ENCODE measurements at places on chromosomes 7 and 10. TPM values are rescaled to one million over a fixed set of nuclear protein-coding genes. Genes with fewer than 3 reads are reported as not detected.
A peak's percentile ranks its signal among the peaks of the same experiment; 100 is the strongest.

The DOCK1 gene
- 57.8 TPM for total RNA-seq

- no peaks in the 10 kb centered on the region for H3K4me1 ChIP-seq
- no peak overlapping the region for H3K4me3 ChIP-seq
- DNase-seq = no peak
- no peaks in the 10 kb centered on the region for H3K36me3 ChIP-seq
Observed at GRCh38 chr7:112540839-112541577, 60.2 kb downstream of the LSMEM1 start.

- no peak overlapping the region for H3K4me3 ChIP-seq
- H3K27ac ChIP-seq = no peak overlapping the region
- H3K4me1 ChIP-seq = no peaks in the 10 kb centered on the region
- no peaks in the 10 kb centered on the region for H3K27me3 ChIP-seq
- DNase-seq = peak; percentile 95
- no peaks in the 10 kb centered on the region for H3K36me3 ChIP-seq
Observed at GRCh38 chr10:84429926-84430520, 101.6 kb downstream of the CCSER2 start.

The CRHR2 gene
- total RNA-seq = 0.23 TPM

DNA sequence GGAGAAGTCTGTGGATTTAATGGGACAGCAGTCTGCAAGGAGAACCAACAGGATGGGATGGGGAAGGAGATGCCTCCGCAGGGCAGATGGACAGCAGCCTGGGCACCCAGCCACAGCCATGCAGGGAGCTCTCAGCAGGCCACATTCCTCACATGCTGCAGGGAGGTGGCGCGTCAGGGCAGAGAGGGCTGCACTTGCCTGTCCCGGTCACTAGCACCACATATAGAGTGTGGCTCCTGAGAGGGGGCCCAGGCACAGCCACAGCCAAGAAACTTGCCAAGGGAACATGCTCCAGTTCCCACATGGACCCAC is 86.8 kb upstream of the ZMIZ1 start:
- peaks cover 14% of the 10 kb centered on the region for H3K4me1 ChIP-seq
- no peak overlapping the region for H3K27ac ChIP-seq
- no peak overlapping the region for H3K4me3 ChIP-seq

DNA sequence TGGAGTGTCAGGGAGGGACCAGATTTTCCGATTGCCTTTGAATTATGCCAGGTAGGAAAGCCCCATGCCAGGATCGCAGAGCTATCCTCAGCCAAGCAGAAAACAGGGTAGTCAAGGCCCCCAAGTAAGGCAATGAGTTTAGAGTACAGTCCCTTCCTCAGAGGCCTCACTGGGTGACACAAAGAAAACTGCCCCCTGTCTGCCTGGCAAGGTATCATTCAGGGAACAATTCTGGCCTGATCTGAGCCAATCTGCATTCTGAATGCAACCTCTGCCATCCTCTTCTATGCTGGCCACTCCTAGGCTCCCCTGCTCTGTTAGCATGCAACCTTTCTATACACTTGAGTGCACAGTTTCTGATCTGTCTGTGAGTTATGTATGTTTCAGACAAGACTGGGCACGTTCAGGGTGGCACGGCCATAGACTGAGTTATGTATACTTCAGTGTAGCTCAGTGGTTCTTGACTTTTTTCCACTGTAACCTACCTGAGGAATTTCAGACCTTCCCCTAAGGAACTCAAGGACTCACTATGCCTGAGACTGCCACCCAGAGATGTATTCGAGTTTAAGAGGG is 336.8 kb downstream of the PLXNA4 start:
- no peak for DNase-seq
- H3K4me3 ChIP-seq = no peak overlapping the region
- H3K27me3 ChIP-seq = no peaks in the 10 kb centered on the region
- H3K27ac ChIP-seq = no peak overlapping the region

DNA sequence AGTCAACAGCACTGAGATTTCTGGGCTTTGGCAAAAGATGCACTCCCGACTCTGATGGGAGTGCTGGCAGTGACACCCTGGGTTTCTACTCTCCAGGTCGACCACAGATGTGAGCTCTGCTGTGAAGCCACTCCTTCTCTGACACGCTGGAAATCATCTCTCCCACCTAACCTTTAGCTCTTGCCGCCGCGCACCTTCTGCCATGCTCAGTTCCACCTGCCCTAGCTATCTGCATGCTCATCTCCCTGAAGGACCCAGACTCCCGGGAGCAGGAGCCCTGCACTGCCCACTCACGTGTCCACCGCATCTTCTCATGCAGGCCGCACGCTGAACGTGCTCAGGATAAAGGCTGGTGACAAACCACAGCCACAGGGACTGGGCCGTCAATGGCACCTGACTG is 174.8 kb downstream of the TNS3 start:
- no peak overlapping the region for H3K4me3 ChIP-seq
- no peaks in the 10 kb centered on the region for H3K27me3 ChIP-seq
- H3K4me1 ChIP-seq = no peaks in the 10 kb centered on the region
- no peak overlapping the region for H3K27ac ChIP-seq
- 0 out of 2 replicates have a peak, but pooled peaks cover 6% of the 10 kb centered on the region for H3K36me3 ChIP-seq
- no peak for DNase-seq

DNA sequence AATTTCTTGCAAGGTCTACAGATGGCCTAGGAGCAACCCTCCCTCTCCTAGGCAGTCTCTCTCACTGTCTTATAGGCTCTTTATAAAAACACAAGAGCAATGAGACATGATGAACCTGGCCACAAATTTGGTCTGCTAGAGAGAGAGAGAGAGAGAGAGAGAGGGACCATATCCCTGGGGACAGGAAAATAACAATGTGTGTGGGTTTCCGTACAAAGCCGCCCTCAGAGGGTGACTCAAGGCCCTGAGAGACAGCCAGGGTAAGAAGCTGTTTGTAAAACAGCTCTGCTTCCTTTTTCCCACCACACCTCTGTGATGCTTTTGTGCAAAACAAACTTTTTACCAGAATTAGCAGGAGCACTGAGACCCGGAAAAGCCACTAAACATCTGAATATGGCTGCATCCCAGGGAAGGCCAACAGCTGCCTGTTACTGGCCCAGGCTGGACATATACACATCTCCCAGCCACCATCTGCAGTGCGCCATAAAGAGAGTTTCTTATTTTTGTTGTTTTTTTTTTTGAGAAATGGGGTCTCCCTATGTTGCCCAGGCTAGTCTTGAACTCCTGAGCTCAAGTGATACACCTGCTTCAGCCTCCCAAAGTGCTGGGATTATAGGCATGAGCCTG is 18.4 kb downstream of the GIMAP5 start:
- no peak overlapping the region for H3K27ac ChIP-seq
- H3K27me3 ChIP-seq = peaks cover 19% of the 10 kb centered on the region
- no peaks in the 10 kb centered on the region for H3K4me1 ChIP-seq
- H3K36me3 ChIP-seq = no peaks in the 10 kb centered on the region

DNA sequence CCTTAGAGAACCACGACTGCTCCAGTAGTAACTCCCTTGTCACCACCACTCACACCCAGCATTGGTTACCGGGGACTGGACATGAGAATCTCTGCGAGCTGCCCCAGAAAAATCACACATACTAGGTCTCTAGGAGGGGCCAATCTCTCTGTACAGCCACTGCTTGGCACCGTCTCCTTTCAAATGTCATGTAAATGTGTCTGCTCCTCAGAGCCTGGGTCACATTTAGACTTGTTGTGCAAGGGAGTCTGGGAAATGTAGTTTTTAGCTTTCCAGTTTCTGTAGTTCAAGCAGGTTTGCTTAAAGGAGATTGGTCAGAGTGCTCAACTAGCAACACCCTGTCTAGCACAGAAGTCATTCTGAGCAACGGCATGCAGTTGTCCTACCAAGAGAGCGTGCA is 60.0 kb downstream of the CHN2 start:
- no peaks in the 10 kb centered on the region for H3K36me3 ChIP-seq
- no peak overlapping the region for H3K4me3 ChIP-seq
- H3K27ac ChIP-seq = no peak overlapping the region
- no peaks in the 10 kb centered on the region for H3K4me1 ChIP-seq

The GJD4 gene
- not detected for total RNA-seq

GRCh38 chr7:17367502-17367901 is 69.0 kb downstream of the AHR start:
- H3K36me3 ChIP-seq = no peaks in the 10 kb centered on the region
- no peak overlapping the region for H3K4me3 ChIP-seq
- H3K27ac ChIP-seq = no peak overlapping the region
- no peak for DNase-seq
- H3K27me3 ChIP-seq = no peaks in the 10 kb centered on the region

The ECHDC3 gene
- total RNA-seq = 50.1 TPM

DNA sequence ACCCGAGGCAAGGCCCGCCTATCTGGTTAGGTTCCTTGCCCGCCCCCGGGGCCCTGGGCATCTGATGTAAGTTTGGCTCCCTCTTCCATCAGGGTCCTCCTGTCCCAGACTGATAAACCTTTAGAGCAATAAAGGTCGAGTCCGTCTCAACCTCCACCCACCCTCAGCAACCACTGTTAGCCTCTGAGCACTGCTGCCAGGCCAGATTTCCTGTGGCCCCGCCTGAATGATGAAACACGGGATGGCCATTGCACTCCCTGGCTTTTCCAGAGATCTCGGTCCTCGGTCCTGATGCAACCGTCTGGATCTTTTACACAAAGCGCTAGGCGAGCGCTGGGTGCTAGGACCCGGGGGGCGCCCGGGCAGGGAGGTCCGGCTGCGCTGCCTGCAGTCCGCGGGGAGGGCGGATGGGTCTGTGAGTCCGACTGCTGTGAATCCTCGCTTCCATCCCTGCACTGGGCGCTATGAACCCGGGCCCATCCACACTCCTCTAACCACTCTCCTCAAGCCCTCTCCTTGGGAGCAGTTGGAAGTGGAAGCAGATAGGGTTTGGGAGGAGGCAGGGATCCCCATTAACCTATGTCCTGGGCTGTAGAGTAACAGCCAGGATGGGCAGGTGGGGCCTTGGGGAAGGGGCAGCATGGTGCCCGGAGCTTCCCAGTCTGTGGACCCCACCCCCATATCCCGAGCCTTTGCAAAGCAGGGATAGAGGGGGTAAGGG is 875 bp upstream of the DDIT4 start:
- peak; percentile 97 for DNase-seq
- peak overlapping the region; percentile 98 for H3K4me3 ChIP-seq
- H3K27ac ChIP-seq = peak overlapping the region; percentile 99
- peaks cover 6% of the 10 kb centered on the region for H3K36me3 ChIP-seq
- H3K4me1 ChIP-seq = peaks cover 37% of the 10 kb centered on the region
- H3K27me3 ChIP-seq = no peaks in the 10 kb centered on the region

The SAMD9L gene
- not detected for total RNA-seq

DNA sequence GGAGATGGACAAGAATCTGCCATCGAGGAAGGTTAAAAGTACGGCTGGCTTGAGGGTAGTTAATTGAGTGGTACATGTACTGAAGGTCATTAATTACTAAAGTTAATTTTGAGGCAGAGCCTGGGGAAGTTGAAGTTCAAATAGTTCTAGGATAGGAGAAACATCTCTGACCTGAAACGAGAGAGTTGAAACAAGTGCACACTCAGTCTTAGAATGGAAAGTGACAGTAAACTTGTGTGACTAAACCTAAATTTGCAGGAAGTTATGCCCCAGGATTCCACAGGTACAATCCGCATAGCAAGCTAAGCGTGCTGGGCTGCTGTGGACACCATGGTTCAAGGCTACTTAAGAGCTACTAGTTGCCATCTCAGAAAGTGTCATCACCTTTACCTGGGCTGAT is 209.9 kb downstream of the CHCHD3 start:
- H3K27me3 ChIP-seq = no peaks in the 10 kb centered on the region
- DNase-seq = no peak
- no peak overlapping the region for H3K27ac ChIP-seq

The TMEM236 gene
- 0.03 TPM for total RNA-seq

DNA sequence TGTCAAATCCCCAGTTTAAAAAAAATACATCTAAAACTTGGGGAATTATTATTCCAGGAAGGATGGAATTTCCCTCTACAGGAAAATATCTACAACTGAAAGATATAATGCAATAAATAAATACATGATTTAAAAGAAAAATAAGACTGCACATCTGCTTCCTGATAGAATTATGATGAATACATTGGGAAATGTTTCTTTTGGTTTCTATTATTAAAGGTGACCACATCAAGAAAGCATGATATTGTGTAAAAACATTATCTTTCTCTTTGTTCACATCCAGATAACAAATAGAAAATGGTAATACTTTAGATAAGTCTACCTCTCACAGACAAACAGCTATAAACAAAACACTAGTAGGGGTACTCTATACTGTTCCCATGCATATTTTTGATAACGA is 19.2 kb downstream of the SEMA3D start:
- no peaks in the 10 kb centered on the region for H3K36me3 ChIP-seq
- H3K27ac ChIP-seq = no peak overlapping the region
- no peaks in the 10 kb centered on the region for H3K4me1 ChIP-seq
- H3K4me3 ChIP-seq = no peak overlapping the region

DNA sequence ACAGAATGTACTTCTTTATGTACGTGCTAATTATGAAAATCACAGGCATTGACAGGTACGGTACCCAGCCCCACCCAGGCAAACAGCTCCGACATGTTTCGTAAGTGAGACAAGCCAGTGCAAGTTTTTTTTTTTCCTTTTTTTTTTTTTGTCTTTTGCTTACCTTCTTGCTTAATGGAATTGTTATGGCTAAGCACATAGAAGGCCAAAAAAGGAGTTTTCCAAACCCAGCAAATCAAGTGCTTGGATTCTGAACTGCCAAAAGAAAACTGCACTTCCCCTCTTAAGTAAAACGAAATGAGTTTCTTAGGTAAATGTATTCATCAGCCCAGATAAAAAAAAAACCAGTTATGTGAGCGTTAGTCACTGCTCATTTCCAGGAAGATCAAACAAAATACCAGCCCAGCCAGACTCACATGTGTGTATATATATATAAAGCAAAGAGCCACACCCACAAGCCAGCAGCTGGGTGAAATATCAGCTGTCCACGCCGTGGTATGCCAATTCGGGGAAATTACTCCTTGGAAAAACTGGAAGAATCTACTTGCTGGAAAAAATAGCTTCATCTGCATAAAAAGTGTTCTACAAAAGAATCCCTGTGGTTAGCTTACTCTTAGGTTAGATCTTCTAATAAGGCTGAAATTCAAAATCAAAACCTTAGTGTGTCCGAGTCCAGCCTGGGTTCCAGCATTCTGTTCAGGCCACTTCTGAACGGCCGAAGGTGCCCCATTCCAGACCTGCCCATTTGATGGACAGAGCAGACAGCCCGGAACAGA is 8.0 kb downstream of the KLF6 start:
- H3K4me1 ChIP-seq = peaks cover 36% of the 10 kb centered on the region
- H3K4me3 ChIP-seq = no peak overlapping the region
- no peak for DNase-seq
- peaks cover 48% of the 10 kb centered on the region for H3K36me3 ChIP-seq

- no peaks in the 10 kb centered on the region for H3K27me3 ChIP-seq
- no peak overlapping the region for H3K4me3 ChIP-seq
- no peaks in the 10 kb centered on the region for H3K36me3 ChIP-seq
- no peaks in the 10 kb centered on the region for H3K4me1 ChIP-seq
- H3K27ac ChIP-seq = no peak overlapping the region
- DNase-seq = no peak
Observed at GRCh38 chr7:130008941-130009847, 42.0 kb downstream of the ZC3HC1 start.

GRCh38 chr10:100307684-100308083 is 21.2 kb upstream of the BLOC1S2 start:
- no peak overlapping the region for H3K4me3 ChIP-seq
- DNase-seq = no peak
- H3K36me3 ChIP-seq = no peaks in the 10 kb centered on the region

DNA sequence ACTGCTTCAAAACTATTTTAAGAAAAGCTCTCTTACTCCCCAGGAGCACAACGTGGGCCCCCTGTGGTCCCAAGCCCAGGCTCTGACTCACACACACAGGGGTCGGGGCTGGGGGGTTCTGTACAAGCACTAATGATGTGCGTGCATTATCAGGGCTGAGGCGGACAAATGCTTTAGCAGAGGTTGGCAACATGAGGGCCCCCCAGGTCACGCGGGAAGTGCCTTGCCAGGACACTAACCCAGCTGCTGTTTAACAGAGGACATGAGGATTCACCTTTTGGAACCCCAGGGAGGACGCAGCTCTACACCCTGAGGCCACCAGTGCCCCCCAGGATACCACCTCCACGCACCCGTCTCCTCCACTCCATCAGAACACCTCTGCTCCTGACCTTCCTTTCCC is 342.8 kb downstream of the DNAJB6 start:
- H3K27ac ChIP-seq = no peak overlapping the region
- no peak overlapping the region for H3K4me3 ChIP-seq
- H3K4me1 ChIP-seq = no peaks in the 10 kb centered on the region
